Natural killer cell treated with Interleukin-12 subunit alpha and Interleukin-12 subunit beta and Interleukin-15 and Interleukin-18, amount 100 ng/mL, for 72 hours (primary cell): ENCODE measurements at places on chromosomes 5 and 9. TPM values are rescaled to one million over a fixed set of nuclear protein-coding genes. Genes with fewer than 3 reads are reported as not detected.

DNA sequence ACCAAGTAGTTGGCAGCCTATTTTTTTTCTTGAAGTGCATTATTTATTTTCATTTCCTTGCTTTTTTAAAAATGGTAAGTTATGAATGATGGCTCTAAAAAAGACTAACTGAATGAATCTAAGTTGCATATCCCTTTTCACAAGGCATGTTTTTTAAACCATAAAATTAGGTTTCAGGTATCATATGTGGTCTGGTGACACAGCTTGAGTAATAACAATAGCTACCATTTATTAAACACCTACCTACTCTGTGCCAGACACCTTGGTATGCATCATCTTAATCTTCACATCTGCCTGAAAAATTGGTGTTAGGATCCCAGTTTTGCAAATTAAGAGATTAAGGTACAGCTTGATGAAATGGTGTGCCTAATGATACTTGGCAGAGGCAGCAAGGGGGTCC lies 4.3 kb upstream of the GABBR2 start:
- H3K4me3 ChIP-seq, result no peak overlapping the region
- H3K27ac ChIP-seq, result no peak overlapping the region
- H3K36me3 ChIP-seq, result no peaks in the 10 kb centered on the region
- H3K4me1 ChIP-seq, result no peaks in the 10 kb centered on the region

DNA sequence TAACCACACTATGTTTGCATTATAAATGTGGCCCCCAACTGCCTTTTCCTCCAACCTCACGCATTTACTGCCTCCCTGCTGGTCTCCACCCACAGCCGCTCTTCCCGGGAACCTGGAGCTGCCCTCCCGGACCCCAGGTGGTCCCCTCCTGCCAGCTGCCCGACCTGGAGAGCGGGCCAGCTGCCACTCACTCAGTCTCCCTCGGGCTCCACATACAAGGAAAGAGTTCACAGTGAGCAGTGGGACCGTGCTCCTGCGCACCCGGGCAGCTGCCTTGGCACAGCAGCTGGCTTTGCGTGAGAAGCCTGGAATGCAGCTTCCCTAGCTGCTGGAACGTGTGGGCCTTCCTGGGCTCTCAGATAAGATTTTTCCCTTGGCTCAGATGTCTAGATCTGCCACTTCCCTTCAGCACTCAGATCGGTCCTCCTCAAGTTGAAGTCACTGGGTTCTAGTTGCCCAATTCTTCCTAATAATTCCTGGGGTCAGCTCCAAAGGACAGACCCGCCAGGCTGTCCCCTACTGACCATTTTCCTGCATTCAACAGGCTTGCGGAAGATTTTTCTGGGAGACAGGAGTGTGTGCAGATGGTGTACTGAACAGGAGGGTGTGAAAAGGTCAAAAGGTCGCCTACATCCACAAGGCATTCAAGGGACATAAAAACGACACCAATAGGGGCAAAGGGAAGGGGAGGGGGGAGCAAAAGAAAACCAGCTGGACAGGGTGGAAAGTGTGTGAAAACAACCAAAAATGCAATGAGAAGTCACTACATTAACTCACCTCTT lies 69.1 kb downstream of the MYO10 start:
- no peak overlapping the region for H3K4me3 ChIP-seq
- H3K27me3 ChIP-seq, result no peaks in the 10 kb centered on the region
- DNase-seq, result no peak

GRCh38 chr9:122228191-122228567 lies 578 bp downstream of the LHX6 start:
- H3K36me3 ChIP-seq, result no peaks in the 10 kb centered on the region
- no peak overlapping the region for H3K4me3 ChIP-seq
- no peak overlapping the region for H3K27ac ChIP-seq
- no peaks in the 10 kb centered on the region for H3K4me1 ChIP-seq

DNA sequence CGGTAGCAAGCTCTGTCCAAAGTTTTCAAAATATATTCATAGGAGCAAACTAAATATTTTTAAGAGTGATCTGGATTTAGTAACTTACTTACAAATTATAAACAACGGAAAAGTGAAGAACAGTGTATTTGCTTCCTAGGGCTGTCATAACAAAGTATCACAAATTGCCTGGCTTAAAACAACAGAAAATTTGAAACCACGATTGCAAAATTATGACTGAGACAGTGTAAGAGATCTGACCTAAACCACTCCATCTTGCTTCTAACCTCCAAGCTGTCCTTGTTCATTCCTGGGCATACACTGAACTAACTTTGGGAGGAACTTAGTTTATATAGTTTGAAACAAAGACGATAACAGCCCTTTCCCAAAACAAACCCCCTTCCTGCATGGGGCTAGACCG lies 202.0 kb upstream of the CDH6 start:
- H3K36me3 ChIP-seq, result peaks cover 2% of the 10 kb centered on the region
- H3K27ac ChIP-seq, result no peak overlapping the region
- no peak overlapping the region for H3K4me3 ChIP-seq
- no peak for DNase-seq
- no peaks in the 10 kb centered on the region for H3K27me3 ChIP-seq

GRCh38 chr5:54009828-54010227 lies 300.5 kb downstream of the ARL15 start:
- no peak overlapping the region for H3K4me3 ChIP-seq
- H3K27me3 ChIP-seq, result no peaks in the 10 kb centered on the region
- no peak for DNase-seq

DNA sequence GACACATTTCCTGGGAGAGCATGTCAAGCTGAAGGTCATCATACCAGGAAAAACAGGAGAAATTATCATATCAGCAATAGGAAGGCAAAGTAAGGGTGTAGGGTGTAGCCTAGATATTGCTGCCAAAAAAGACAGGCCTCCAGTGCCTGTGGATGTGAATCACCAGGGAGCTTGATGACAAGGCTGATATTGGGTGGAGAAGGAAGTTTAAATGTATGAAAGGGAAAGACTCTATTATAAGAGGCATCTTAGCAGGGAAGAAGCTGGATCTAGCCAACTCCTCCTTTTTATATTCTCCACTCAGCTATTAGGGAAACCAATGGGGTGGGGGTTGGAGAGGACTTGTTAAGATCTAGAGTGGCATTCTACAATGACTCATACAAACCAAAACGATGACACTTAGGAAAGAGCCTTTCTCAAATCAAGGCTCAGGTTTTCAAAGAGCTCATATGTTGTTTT lies 13.4 kb upstream of the TXNDC8 start:
- no peaks in the 10 kb centered on the region for H3K4me1 ChIP-seq
- no peak overlapping the region for H3K4me3 ChIP-seq
- no peak for DNase-seq
- no peak overlapping the region for H3K27ac ChIP-seq
- peaks cover 6% of the 10 kb centered on the region for H3K27me3 ChIP-seq
- no peaks in the 10 kb centered on the region for H3K36me3 ChIP-seq

The NTRK2 gene
- 2.4 TPM for total RNA-seq

DNA sequence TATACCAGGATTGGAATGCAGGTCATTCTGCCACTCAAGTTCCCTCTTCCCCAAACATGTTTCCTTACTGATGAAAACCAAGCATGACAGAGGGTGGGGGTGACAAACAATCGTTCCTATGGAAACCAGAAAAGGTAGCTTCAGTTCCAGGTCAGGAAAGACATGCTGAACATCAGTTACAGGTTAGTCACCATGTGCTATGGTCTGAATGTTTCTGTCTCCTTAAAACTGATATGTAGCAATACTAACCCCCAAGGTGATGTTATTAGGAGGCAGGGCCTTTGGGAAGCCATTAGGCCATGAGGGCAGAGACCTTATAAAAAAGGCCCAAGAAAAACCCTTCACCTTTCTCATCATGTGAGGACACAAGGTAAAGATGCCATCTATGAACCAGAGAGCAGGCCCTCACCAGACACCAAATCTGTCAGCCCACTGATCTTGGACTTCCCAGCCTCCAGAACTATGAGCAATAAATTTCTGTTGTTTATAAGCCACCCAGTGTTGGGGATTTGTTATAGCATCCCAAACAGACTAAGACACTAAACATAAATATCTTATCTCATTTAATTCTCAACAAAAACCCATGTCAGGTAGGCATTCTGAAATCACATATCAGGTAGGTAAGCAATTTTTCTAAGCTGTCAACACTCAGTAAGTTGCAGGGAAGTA lies 15.7 kb upstream of the SH3RF2 start:
- H3K36me3 ChIP-seq, result no peaks in the 10 kb centered on the region
- peaks cover 8% of the 10 kb centered on the region for H3K27me3 ChIP-seq
- H3K27ac ChIP-seq, result no peak overlapping the region
- H3K4me1 ChIP-seq, result no peaks in the 10 kb centered on the region
- H3K4me3 ChIP-seq, result no peak overlapping the region

GRCh38 chr5:72693546-72694205 lies 122.8 kb upstream of the TNPO1 start:
- no peaks in the 10 kb centered on the region for H3K36me3 ChIP-seq
- H3K27ac ChIP-seq, result no peak overlapping the region
- H3K27me3 ChIP-seq, result peaks cover 50% of the 10 kb centered on the region
- no peak for DNase-seq
- H3K4me1 ChIP-seq, result no peaks in the 10 kb centered on the region
- H3K4me3 ChIP-seq, result no peak overlapping the region

DNA sequence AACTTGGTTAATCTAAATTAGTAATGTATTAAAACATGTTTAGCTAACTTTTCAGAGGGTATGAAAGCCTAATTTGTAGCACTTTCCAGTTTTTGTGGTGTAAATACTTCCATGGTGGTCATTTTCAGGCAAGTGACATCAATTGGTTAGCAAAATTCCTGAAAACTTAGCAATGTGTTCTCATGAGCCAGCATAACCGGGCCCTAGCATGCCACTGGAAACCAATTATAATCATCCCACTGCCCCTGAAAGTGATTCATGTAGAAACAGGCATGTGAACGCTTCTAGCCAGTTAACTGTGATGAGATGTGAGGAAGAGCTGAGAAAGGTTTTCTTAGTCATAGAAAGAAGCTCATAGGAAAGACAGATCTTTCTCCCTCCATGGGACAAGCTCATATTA lies 417.2 kb downstream of the TLR4 start:
- H3K4me3 ChIP-seq, result no peak overlapping the region
- H3K4me1 ChIP-seq, result no peaks in the 10 kb centered on the region
- H3K27ac ChIP-seq, result no peak overlapping the region
- H3K36me3 ChIP-seq, result no peaks in the 10 kb centered on the region
- H3K27me3 ChIP-seq, result no peaks in the 10 kb centered on the region

The GABRA1 gene
- not detected for total RNA-seq

The PCDHGB2 gene
- total RNA-seq, result 0.76 TPM

GRCh38 chr5:15092801-15093200 lies 221.2 kb upstream of the ANKH start:
- no peaks in the 10 kb centered on the region for H3K36me3 ChIP-seq
- H3K4me3 ChIP-seq, result no peak overlapping the region
- no peak overlapping the region for H3K27ac ChIP-seq
- no peaks in the 10 kb centered on the region for H3K4me1 ChIP-seq
- H3K27me3 ChIP-seq, result no peaks in the 10 kb centered on the region

The MEGF10 gene
- total RNA-seq, result not detected

The COL23A1 gene
- 0.17 TPM for total RNA-seq

The CARTPT gene
- total RNA-seq, result not detected

DNA sequence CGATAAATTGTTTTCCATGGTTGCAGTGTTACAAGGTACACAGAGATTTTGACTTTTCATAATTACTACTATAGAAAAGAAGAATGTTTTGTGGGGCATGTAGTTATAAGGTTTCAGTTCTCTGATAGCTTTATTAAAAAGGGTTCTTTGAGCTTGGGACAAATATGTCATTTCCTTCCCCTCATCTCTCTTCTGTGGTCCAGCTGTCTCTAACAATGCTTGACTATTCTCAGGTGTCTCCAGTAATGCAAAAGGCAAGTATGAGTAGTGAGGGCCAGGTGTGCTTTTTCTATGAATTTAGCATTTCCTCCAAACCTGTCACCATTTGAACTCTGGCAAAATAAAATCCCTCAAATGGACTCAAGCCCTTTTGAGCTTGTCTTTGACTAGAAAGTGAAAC lies 84.3 kb downstream of the SLF1 start:
- no peak for DNase-seq
- peaks cover 8% of the 10 kb centered on the region for H3K36me3 ChIP-seq
- peak overlapping the region; percentile 55 for H3K27ac ChIP-seq
- H3K4me3 ChIP-seq, result peak overlapping the region; percentile 30
- H3K27me3 ChIP-seq, result no peaks in the 10 kb centered on the region

DNA sequence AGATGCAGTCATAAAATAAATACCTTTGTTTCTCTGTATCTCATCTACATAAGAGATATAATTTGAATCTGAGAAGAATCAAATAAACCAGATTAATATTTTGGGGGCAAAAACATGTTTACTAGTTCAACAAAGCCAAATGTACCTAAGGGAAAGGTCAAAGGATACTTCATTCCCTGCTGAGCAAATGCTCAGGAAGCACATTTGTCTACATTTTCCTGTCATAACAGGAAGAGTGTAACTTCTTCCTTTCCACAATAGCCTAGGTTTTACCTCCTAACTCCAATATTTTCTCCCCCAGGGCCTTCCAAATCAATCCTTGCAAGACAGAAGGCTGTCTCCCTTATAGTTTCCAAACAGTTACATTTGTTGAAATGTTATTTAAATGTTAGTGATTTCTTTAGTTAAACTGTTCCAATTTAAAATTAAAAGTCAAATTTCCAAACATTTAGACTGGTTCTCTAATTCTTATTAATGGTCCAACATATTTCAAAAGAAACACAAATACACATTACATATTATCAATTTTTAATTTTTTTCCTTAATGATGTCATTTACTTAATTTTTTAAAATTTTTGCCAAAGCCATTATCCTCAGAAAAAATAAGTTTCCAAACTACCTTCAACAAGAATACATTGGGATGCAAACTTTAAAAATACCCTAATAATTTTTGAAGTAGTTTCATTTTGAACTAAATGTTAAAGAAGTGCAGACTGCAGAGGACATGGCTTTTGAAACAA lies 67.8 kb downstream of the MEF2C start:
- H3K4me1 ChIP-seq, result no peaks in the 10 kb centered on the region
- H3K27ac ChIP-seq, result no peak overlapping the region
- no peaks in the 10 kb centered on the region for H3K36me3 ChIP-seq

GRCh38 chr5:140925806-140926442 lies at the start of gene PCDHAC1:
Gene PCDHAC1 (plus strand): TSS chr5:140926299. CDS start chr5:140926893, 594 bp downstream.
- no peaks in the 10 kb centered on the region for H3K4me1 ChIP-seq
- H3K4me3 ChIP-seq, result no peak within 1 kb of the TSS
- H3K27ac ChIP-seq, result no peak within 1 kb of the TSS
- H3K27me3 ChIP-seq, result peaks cover 22% of the 10 kb centered on the region
- DNase-seq, result no peak

The LECT2 gene
- total RNA-seq, result not detected

GRCh38 chr9:127451608-127451857 lies 223 bp downstream of the LRSAM1 start:
- H3K4me3 ChIP-seq, result peak overlapping the region; percentile 91
- no peak for DNase-seq

GRCh38 chr5:101783241-101784013 lies 512.7 kb downstream of the SLCO4C1 start:
- no peak for DNase-seq
- no peaks in the 10 kb centered on the region for H3K36me3 ChIP-seq
- H3K27me3 ChIP-seq, result no peaks in the 10 kb centered on the region
- H3K4me1 ChIP-seq, result no peaks in the 10 kb centered on the region
- no peak overlapping the region for H3K27ac ChIP-seq
